ENCODE measurements at places on chromosomes 5 and 9.
A peak's percentile ranks its signal among the peaks of the same experiment; 100 is the strongest.

GRCh38 chr9:130638284-130639123 lies 25.9 kb upstream of the PRDM12 start:
- no peak for DNase-seq

DNA sequence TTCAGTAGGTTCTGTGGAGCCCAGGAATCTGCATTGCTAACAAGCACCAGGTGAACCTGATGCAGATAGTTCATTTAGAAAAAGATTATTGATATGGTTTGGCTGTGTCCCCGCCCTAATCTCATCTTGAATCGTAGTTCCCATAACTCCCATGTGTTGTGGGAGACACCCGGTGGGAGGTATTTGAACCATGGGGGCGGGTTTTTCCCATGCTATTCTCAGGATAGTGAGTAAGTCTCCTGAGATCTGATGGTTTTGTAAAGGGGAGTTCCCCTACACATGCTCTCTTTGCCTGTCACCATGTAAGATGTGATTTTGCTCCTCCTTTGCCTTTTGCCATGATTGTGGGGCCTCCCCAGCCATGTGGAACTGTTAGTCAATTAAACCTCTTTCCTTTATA lies 212.0 kb downstream of the RAB3C start:
- DNase-seq: peak; percentile 7

DNA sequence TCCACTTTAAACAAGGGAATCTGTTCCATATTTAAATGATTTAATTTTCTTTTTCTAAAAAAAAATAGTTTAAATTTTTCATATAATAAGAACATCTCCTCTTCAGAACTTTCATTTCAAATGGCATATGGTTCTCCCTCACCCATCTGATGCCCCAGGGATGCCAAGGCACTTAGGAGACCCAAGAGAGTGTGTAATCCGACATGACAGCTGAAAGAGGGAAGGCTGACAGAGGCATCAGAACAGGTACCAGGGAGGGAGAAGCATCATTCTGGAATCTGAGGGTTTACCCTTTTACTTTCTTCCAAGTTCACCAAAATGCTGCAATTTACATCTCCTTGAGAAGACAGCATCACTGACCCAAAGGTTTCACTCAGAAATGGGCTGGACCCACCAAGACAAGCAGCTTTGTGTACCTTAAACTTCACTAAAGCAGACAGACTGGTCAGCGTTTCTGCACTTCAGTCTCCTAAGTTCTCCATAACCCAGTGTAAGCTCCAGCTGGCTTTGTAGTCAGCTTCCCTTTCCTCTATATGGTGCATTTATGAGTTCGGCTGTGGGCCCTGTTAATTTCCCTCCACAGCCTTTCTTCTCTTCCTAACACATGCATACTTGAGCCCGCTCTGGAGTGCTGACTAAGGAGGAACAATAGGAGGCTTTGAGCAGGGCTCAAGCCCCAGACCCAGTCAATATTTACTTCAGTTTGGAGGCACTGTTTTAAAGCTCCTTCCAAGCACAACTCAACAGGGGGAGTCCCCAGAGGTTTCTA lies 17.7 kb downstream of the EFNA5 start:
- no peak for DNase-seq

DNA sequence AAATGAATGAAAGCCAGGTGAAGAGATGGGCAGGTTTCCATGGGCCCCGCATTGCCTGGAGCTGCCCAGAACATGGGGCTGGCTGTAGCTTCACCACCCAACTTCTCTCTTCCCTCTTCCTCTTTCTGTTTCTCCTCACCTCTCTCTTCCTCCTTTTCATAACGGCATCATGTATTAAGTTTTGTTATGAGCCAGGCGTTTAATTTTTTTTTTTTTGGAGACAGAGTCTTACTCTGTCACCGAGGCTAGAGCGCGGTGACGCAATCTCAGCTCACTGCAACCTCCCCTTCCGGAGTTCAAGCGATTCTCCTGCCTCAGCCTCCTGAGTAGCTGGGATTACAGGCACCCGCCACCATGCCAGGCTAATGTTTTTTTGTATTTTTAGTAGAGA lies 13.0 kb upstream of the SPINK4 start:
- no peak for DNase-seq

GRCh38 chr9:25415718-25416117 lies 262.5 kb downstream of the TUSC1 start:
- no peak for DNase-seq

GRCh38 chr5:17148481-17148880 lies 69.0 kb upstream of the BASP1 start:
- no peak for DNase-seq

GRCh38 chr5:35373249-35373648 lies 143.0 kb upstream of the PRLR start:
- no peak for DNase-seq

GRCh38 chr5:33482335-33482734 lies 41.6 kb downstream of the TARS1 start:
- DNase-seq: no peak

DNA sequence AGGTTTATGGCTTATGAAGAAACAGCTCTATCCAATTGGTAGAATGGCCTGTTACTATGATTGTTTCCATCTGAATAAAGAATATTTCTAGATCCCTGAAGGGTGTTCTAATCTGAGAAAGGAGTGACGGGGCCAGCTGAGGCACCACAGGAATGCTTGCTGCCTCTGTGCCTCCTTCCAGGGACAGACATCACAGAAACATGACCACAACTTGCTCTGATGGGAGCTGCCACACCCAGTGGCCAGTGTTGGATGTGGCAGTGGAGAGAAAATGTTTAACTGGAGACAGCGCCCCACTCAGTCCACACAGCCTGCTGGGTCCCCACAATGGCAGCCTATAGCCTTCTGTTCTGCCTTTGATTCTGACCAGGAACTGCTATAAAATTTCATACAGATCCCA lies 38.6 kb upstream of the TESK1 start:
- DNase-seq: no peak

DNA sequence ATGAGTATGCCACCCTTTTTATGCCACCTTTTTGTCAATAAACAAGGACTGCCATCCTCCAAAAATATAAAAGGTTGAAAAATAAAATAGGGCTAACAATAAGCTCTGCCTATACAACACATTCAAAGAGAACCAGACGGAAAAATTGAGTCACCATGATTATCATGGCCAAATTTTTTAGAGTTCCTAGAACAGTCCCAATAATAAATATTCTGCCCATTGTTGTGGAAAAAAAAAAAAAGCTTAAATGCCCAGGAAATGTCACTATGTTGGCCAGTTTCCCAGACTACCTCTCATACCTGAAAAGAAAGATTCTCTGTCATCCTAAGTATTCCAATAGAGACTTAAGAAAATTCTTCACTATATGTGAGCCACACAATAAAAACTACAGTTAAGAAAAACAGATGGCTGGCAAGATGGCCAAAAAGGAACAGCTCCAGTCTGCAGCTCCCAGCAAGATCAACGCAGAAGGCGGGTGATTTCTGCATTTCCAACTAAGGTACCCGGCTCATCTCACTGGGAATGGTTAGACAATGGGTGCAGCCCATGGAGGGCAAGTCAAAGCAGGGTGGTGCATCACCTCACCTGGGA lies 149.0 kb downstream of the TMEM161B start:
- DNase-seq: no peak

DNA sequence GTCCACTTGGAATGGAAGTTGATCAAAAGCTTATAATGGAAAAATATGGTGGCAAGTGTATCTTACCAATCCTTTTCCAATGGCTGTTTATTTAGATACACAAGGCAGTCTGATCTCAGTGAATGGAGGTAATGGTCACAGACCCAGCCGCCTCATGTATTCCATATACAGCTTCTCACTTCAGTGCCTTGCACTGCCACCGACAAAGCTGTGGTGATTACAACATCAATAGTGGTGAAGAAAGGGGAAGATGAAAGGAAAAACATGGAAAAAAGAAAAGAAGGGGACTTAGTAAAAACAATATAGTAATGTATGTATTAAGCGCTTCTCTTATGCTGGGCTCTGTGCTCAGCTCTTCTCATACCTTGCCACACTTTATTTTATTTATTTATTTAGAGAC lies 297.3 kb upstream of the RASA1 start:
- no peak for DNase-seq

DNA sequence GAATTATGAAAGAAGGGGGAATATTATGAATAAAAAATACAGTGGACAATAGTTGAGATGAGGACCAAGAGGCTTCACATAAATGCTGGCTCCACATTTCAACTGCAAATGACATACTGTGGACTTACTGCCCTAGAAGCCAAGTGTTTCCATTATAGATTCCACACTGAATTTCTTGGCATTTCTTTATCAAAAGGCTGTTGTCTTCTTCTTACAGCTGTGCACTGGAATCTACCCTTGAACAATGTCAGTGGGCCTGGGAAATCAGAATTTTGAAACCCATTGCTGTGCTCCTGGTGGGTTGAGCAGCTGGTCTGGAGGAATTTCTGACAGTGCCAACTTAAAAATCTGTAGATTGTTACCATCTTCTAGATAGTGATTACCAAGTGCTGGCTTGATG lies 49.9 kb downstream of the TNC start:
- no peak for DNase-seq

GRCh38 chr5:30849931-30850710 lies 343.4 kb upstream of the CDH6 start:
- DNase-seq: no peak

- DNase-seq: no peak
These were observed 892.9 kb downstream of the NR2F1-AS1 start for GRCh38 chr5:92687821-92688722.

DNA sequence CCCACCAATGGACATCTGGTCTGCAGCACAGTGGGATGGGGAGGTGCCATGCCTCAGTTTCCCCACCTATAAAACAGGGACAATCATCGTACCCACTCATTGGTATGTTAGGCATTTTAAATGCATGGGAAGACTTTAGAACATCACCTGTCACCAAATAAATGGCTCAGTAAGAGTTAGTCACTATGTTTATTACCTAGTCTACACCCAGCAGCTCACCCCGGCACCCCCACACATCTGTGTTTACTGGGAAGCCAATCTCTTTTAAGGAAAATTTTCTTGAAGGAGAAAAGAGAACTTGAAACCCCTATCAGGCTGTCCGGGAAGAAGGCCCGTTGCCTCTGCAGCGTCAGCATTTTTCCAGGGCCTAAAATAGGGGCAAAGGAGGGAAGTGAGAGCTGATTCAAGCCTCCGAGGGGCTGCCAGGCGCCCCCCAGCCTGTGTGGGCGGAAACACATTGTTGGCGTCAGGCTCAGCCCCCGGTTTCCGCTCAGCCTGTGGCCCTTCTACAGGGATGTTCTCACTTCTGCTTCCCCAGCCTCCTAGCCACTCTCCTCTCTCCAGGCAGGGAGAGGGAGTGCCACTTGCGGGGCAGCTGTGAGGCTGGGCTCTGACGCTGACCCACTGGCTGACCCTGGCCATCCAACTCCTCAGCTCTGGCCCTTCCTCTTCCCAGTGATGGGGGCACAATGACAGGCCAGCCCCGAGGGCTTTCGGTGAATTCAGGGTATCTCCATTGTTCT lies 4.6 kb downstream of the CSF1R start:
- no peak for DNase-seq

- DNase-seq: no peak
These were observed 186.5 kb downstream of the ERCC6L2 start for GRCh38 chr9:96062031-96062430.

DNA sequence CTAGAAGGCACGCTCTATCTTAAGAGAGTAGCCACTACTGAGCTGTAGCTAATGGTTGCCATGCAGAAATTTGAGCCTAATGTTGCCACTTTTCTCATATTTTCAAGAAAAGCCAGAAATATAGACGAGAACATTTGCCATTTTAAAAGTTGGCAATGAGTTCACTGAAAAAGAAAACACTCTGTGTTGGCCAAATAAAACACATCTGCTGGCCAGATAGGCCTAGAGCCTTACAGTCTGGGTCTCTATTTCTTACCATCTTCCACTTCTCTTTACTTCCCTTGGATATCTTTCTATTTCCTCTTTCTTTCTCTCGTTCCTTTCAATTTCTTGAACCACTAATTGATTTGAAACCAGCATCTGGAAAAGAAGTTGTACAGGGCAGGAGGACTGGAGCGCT lies 36.6 kb upstream of the VCAN start:
- DNase-seq: no peak

- DNase-seq: no peak
These were observed 7.0 kb upstream of the CDC20B start for GRCh38 chr5:55180016-55180415.

GRCh38 chr9:2417730-2418129 lies 203.9 kb upstream of the VLDLR start:
- no peak for DNase-seq

DNA sequence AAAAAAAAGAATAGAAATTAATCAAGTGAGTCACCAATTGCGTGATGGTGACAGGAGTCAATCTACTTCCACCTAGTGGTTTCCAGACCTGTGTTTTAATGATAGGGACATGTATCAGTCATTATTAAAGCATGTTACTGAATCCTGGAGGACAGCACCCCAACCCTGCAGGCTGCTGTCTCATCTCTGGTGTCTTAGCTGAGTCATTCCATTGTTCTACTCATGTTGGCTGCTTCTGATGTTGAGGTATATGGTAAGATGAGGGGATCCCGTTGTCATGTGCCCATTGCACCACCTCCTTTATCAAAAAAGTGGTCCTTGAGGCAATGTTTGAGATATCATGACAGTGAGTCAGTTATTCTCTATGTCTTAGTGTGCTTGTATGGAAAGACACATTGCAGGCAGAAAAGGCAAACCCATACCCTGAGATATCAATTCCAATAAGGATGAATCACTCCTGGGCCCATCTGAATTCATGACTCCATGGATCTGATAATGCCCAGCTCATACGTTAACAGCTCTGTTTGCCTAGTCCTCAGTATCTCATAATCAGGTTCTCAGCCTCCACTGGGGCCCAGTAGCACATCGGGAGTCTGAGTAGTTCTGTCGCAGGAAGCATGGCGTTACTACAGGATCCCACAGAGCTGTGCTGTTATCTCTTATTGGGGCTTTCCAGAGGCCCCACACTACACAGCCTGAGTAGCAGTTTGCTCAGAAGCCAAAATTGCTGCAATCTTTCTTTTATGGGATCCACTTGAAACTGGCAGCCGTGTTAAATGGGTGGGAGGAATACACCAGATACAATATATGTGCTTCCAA lies 31.2 kb downstream of the HMGCS1 start:
- DNase-seq: no peak

DNA sequence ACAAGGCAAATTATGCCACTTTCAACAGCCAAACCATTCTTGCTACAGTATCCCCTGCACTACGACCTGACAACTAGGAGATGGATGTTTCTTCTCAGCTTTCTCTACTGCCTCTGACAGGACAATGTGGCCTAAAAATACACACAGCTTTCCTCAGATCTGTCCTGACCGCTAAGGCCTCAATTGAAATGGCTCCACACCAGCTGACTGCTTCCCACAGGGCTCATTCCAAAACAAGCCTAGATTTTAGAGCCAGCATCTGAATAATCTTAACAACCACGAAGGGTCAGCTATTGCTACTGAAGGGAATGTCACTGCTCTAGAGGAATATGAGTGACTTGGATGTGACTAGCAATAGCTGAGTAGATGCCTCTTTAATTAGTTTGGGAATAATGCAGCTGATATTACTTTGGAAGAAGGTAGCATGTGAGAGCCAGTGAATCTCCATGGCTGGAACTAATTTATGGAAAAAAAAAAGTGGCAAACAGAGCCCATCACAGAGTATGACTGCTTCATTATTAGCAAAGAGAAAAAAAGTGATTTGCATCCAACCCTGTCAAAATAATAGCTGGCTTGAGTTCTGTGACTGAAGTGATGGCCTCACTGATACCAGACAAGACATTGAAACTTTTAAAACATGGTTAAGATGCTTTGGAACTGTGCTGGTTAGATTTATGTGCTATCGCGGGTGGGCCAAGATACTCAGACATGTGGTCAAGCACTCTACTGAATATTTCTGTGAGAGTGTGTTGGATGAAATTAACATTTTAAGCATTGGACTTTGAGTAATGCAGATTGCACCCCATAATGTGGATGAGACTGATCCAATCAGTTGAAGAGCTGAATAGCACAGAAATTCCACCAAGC lies 450.2 kb downstream of the NR2F1-AS1 start:
- DNase-seq: no peak
